ENCODE measurements at places on chromosomes 12 and 14.

DNA sequence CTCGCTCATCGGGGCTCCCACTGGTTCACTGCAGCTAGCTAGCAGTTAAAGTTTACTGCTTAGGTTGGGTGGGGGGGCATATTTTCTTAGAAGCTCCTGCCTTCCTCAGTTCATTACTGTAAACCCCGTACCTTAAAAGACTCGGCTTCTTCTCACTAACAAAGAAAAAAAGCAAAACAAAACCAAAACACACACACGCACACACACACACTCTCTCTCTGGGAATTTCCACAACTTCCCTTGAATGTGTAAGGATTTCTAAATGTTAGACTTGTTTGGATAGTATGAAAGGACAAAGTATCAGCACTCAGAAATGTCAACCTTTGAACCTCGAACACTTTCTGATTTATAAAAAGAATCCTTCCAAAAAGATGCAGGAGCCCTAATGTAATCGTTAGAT is 927 bp downstream of the PTHLH start:
- no peak for DNase-seq

GRCh38 chr12:70246580-70246979 is 3.3 kb downstream of the CNOT2 start:
- no peak for DNase-seq

- DNase-seq, result no peak
These were observed 216.4 kb downstream of the PLCZ1 start for GRCh38 chr12:18521461-18521860.

GRCh38 chr14:95015046-95015445 is 142.3 kb downstream of the DICER1 start:
- no peak for DNase-seq

DNA sequence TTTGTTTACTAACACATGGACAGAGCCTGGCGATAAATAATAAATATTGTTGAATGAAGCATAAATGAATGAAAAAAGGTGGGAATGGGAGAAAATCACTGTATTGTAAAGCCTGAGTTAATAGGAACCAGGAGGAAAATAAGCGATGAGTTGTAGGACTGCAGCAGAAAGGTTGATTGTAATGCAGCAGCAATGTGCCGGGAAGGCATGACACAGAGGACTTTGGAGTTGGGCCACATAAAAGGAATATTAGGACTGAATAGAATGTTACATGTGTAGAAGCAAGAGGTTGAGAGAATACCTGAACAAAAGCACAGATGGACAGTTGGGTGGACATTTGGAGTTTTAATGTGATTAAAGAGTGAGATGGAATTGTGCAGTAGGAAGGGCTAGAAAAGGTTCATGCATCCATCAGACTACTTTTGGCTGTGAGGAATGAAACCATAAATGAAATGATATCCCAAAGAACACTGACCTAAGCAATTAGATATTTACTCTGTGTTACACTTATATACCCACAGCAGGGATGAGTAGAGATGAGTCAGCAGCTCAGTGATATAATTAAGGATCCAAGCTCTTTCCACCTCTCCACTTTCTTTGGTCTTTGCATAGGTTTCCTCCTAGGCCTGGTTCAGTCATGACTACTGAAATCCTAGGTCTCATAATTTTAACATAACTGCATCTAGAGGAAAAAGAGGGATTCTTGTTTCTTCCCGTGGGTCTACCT is 55.4 kb downstream of the CCER1 start:
- no peak for DNase-seq

DNA sequence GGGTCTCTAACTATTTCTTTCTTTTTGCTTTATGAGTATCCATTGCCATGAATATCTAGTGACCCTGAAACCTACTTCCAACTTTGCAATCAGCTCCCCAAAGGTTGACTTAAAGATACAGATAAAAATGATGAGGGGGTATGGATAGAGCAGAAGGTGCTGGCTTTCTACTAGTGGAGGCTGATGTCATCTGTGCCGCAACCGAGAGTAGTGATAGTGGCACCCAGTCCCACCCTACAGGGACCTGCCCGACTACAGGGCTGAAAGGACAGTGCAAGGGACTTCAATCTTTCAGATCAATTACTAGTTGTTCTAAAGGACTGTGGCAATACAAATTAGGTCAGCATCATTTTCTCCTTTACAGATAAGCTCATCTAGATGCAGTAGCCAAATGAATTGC is 806.0 kb downstream of the VRK1 start:
- no peak for DNase-seq

- DNase-seq, result no peak
These were observed 64.6 kb downstream of the EP400 start for GRCh38 chr12:132014092-132014914.

- no peak for DNase-seq
These were observed 8.6 kb downstream of the CIPC start for GRCh38 chr14:77106666-77107065.

DNA sequence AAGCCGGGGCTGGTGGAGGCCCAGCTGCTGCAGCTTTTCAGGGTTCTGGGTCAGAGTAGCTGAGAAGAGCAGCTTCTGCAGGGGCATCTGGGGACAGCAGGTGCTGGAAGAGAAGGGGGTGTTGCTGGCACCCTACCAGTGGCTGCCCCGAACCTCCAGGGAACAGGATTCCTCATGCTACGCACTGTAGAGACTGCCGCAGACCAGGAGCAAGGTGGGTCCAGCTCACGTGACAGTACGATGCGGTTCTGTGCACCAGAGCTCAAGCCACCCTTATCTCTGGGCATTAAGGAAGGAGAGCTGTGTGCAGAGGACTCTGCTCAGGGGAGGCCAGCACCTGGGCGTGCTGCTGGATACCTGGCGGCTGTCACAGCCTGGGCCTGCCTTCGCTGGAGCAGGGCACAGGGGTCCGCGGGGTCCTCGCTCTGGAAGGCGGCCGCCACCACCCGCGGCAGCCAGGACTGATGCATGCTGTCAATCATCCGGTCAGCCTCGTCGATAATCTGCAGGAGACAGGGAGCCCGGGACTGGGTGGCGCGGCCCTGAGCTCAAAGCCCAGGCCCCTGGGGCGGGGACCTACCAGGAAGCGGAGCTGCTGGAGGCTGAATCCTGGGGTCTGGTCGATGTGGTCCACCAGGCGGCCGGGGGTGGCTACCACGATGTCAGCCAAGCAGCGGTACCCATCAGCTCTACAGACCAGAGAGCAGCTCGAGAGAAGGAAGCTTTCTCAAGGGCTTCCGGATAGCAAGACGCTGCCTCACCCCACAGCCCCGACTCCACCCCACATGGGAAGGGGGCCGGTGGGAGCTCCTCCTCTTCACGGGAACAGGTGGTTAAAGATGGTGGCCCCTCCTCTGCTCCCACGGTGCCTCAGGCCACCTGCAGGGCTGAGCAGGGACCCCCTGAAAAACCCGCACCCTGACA is 2.9 kb downstream of the DDX51 start:
- no peak for DNase-seq

- DNase-seq, result no peak
These were observed 248.5 kb upstream of the FBXO33 start for GRCh38 chr14:39680777-39681176.

- DNase-seq, result no peak
These were observed 41.8 kb downstream of the EFCAB11 start for GRCh38 chr14:89912667-89913211.
